Stimulated activated CD4-positive, alpha-beta T cell treated with anti-CD3 and anti-CD28 coated beads, TNF-alpha, amount 100 ng/mL, for 24 hours (primary cell): ENCODE measurements at places on chromosomes 11 and 22.
A peak's percentile ranks its signal among the peaks of the same experiment; 100 is the strongest.

GRCh38 chr22:21624120-21624879 is 5.5 kb downstream of the YDJC start:
- DNase-seq, result peak; percentile 49

GRCh38 chr11:11351042-11351586 is 1.9 kb downstream of the CSNK2A3 start:
- no peak for DNase-seq

DNA sequence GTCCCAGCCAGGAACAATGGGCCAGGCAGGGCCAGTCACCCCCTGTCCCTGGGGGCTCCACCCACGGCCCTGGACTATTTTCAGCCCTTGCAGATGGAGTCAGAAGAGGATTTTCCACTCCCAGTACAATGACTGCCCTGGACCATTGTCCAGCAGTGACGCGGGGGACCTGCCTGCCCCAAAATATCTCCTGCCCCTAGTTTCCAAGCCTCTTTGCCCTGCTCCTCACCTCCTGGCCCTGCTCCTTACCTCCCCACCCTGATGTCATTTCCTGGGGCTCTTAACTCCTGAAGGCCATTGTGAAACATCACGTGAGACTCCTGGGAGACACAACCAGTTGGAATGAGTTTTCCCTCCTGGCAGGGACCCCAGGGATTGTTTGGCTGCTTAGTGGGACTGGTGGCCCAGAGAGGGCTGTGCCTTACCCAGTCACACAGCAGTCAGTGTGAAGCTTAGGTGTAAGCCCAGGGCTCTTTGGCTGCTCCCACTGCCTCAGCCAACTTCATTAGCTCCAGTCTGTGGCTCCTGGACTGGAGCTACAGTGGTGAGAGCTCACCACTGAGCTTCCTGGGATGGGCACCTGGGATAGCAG is 22.2 kb downstream of the P2RY2 start:
- DNase-seq, result no peak

DNA sequence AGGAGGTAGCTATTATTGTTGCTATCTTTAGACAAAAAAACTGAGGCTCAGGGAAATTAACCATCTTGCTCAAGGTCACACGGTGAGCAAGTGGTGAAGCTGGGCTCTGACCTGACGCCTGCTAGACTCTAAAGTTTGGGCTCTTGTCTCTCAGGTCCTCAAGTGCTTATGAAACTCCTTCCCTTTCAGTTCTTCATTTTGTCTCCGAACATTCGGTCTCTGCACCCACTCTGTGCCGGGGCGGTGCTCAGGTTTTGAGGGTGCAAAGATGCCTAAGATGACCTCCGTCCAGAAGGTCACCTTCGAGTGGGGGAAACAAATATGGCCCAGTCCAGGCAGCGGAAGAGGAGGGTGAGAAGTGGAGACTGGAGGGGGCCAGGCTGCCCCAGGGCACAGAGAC is 16.0 kb downstream of the OVOL1 start:
- DNase-seq, result no peak

DNA sequence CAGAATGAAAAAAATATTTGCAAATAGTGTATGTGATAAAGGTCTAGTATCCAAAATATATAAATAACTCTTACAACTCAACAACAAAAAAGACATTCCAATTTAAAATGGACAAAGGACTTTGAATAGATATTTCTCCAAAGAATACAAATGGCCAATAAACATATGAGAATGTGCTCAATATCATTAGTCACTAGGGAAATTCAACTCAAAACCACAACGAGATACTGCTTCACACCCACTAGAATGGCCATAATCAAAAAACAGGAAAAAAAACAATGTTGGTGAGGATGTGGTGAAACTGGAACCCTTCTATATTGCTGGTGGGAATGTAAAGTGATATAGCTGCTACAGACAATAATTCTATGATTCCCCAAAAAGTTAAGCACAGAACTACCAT is 38.6 kb upstream of the RPS13 start:
- DNase-seq, result no peak

GRCh38 chr11:5252192-5252918 is 2.2 kb downstream of the HBG2 start:
- no peak for DNase-seq

- DNase-seq, result no peak
These were observed 7.2 kb downstream of the SLC22A12 start for GRCh38 chr11:64598106-64598796.

DNA sequence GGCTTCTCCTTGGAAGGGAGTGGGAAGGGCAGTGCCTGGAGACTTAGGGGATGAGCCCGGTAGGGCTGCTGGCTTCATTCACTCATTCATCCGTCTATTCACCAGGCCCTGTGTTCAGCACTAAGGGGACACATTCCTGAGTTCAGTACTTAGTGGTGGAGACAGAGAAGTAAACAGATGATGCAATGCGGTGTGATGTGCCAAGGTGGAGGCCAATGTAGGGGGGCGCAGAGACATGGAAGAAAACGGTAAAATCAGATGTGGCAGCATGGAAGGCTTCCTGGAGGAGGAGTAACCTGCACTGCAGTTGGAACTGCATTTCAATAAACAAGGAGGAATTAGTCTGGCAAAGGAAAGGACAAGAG is 21.3 kb downstream of the GRIK4 start:
- no peak for DNase-seq

DNA sequence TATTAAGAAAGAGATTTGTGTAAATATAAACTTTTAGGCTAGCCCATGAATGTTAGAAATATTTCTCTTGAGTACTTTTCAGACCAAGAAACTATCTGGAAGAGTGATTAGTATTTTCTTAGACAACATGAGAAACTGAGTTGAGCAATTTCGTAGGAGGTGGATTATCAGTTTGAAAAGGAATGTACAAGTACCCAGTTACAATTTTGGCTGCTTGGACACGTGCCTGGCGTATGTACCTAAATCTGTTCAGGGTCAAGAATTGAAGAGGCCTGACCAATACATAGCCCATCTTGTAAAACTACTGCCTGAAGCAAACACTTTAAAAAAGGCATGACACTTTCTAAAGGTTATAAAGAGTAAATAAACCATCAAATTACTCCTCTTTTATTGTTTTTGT is 71.1 kb downstream of the CCDC73 start:
- no peak for DNase-seq

DNA sequence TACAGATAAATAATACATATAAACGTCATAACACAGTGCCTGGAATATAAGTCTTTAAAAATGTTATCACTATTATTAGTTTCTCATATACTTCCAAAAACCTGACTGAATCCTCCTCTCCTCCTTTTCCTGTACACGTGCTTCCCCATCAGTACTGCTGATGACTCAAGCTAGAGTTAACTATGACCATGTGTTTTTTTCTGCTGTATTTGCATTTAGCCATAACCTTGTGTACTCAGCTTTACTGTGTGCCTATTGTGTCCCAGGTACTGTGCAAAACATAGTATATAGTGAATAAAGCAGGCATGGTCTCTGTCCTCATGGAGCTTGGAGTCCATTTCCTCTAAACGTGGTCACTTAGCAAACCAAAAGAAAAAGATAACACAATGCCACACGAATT is 56.5 kb upstream of the ARHGAP32 start:
- DNase-seq, result no peak

DNA sequence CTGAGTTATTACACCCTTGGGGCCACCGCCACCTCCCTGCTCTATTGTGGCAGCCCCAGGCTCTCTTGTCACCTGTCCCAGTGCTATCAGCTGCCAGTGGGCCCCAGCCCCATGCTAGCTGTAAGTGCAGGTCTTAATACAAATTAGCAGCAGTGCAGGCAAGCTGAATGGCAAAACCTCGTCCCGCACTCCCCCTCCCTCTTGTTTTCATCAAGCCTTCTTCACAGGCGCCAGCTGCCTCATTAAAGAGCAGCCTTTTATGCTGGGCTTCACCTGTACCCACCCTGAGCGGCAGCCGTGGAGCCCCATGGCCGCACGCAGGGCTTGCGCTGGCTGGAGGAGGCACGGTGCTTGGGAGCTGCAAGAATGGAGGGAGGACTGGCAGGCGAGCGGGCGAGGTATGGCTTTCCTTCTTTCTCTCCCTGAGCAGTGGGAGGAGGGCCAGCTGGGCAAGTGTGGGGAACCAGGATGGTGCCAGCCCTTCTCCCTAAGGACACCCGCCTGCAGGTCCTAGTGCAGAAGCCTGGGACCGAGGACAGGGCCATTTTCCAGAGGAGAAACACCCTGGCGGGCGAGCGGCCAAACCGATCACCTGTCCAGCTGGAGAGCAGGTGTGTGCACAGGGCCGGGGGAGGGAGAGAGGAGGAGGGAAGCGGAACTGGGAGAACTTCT is 70.7 kb downstream of the FLI1 start:
- DNase-seq, result no peak

DNA sequence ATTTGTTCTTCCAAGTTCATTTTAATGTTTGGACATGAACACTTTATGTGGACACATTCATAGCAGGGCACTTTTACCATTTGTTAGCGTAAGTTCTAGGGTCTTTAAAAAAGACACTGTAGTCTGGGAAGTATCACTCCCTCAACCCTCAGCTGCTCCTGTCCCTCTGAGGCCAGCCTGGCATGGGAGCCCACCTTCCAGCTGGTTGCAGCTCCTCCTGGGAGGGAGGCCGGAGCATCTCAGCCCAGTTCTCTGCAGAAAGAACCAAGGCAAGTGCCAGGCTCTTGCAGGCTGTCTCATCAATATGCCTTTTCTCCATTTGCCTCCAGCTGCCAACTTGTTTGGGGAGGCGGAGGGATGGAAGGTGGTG is 150.6 kb downstream of the OPCML start:
- no peak for DNase-seq

DNA sequence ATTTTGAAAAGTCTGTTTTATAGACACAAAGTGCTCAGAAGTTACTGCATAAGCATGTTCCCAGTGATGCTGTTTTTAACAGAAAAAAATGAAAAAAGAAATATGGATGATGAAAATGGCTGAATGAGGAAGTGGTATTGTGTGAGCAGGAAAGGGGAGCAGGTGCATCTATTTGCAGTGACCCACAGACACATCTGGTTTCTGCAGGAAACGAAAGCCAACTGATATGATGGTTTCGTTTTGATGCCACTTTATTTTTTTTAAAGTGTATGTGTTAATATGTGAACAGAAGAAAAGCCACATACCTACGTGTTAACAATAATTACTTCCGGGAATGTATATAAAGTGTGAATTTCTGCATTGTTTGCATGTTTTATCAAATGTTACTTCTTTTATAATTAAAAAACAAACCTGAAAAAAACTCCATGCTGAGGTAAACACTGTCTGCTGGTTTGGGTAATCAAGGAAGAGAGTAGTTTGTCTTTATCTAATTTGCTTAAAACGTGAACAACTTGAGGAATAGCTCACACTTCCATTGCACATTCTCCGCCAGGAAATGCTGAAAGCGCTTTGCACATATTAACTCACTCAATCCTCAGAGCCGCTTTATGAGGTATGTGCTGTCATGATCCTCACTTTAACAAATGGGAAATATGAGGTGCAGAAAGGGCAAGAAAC is 1335.9 kb downstream of the TBC1D22A start:
- DNase-seq, result no peak

GRCh38 chr11:105524286-105524685 is 85.6 kb upstream of the GRIA4 start:
- no peak for DNase-seq

DNA sequence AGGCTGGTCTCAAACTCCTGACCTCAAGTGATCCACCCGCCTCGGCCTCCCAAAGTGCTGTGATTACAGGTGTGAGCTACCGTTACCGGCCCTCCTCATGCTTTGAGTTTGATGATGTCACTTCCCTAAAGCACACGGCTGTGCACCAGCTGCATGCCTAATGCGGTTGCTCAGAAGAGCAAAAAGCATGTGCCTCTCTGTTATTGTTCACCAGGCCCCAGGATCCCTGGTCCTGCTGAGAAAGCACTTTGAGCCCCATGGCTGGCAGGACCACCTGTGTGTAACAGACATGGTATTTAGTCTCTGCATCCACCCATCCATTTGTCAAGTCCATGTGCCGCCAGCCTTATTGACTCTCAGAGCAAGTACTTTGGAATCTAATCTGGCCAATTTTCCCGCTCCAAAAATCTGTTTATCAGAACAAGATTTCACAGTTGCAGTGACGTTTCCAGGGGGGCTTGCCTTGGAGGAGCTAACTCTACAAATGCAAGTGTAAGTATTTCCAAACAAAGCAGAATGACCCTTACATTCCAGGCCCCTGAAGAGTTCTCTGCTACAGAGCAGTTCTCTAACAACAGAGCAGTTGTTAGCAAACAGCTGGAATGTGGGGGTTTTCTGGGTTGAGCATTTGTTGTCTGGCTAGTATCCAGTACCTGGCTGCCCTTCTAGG is 89.4 kb downstream of the LDLRAD3 start:
- no peak for DNase-seq

- no peak for DNase-seq
These were observed 153.1 kb downstream of the DDX10 start for GRCh38 chr11:108817976-108818375.

GRCh38 chr22:27718186-27719035 is 83.1 kb downstream of the MN1 start:
- DNase-seq, result no peak

GRCh38 chr11:27397624-27398399 is 34.8 kb upstream of the CCDC34 start:
- no peak for DNase-seq

GRCh38 chr11:44399968-44400367 is 90.0 kb upstream of the ALX4 start:
- no peak for DNase-seq

DNA sequence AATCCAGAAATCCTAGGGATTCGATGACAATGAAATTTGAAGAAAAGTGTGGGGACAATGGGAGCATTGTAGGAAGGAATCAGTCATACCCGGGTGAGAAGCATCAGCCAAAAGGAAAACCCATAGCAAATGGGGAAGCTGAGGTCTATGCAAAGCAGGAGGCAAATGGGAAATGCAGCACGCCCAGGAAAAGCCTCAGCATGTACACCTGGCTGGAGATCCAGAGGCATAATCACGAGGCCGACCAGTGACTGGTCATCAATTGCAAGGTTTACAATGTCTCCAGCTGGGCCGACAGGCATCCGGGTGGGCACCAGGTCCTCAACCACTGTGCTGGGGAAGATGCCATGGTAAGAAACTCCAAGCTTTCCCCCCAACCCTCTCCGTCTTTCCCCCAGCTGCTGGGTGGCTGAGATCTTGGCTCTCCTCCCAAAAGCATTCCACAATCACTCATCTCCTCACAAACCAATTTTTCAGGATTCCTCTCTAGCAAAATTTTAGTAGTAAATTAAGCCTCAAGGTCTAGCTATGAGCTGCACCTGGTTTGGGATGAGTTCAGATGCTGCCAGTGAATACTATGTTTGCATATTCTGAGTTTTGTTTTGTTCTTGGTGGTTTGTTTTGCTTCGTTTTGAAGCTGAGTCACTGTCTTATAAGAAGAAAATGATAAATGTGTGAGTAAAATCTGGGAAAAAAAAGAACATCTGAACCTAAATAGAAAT is 98.0 kb upstream of the OR5AK2 start:
- no peak for DNase-seq
